Upper lobe of right lung (tissue), 1 donor: ENCODE measurements at places on chromosomes 6 and 20. TPM values are rescaled to one million over a fixed set of nuclear protein-coding genes. Genes with fewer than 3 reads are reported as not detected.

The CDSN gene
- total RNA-seq, result not detected

The ETV7 gene
- total RNA-seq, result 6.3 TPM

DNA sequence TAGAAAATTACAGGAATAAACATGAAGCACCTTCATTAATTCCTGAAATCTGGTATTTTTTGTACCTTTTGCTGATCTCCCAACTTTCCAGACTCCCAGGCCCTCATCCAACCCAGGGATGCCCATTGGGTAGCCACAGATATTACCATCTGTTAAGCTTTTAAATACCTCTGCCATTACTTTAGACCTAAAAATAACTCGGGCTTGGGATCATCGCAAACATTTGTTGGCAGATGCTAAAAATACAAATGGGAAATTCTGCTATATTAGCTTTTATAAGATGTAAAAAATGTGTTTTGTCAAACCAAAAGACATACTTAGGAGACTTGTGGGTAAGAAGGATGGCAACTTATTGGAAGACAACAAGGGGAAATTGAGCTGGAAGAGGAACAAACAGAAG lies 376.1 kb downstream of the CENPW start:
- DNase-seq, result no peak

The CYP24A1 gene
- 0.17 TPM for total RNA-seq

The MARCKS gene
- total RNA-seq, result 73.4 TPM

GRCh38 chr20:50240092-50240491 lies 49.5 kb downstream of the CEBPB start:
- no peak for DNase-seq

DNA sequence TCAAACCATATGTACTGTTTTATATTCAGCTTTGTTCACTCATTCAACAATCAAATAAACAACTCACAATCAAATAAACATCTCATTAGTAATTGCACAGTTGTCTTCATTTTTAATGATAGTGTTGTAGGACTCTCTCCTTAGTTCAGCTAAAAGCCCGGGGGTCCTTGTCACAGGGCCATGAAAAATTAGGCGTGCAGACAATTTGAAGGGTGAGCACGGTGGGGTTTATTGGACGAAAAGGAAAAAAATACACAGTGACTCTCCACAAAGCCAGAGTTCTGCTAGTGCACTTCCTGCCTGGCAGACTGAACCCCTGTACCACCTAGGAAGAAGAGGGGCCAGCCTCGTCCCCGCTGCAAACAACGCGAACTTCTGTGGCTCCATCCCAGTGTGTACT lies 257.6 kb upstream of the FLRT3 start:
- no peak for DNase-seq

- no peak for DNase-seq
Observed at GRCh38 chr20:13425381-13426135, 204.5 kb downstream of the ISM1 start.

The SLC17A3 gene
- not detected for total RNA-seq

- peak; percentile 82 for DNase-seq
Observed at GRCh38 chr6:166997768-166998255, 1.4 kb upstream of the CEP43 start.

DNA sequence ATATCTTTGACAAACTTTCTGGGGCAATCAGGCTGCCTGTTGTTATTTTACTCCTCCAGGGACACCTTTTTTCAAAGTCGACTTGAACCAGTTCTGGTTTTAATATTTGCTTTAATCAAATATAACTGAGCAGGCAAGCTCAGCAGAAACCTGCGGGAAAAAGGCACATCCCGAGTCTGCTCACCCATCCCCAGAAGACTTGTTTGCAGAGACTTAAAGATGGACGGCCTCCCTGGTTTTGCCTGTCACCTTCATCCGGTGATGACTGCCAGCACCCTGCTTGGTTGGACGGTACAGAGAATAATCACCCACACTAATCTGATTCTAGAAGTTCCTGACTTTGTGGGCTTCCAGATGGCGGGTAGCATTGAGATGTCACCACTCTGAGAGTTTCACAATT lies 36.8 kb downstream of the PPP1R3G start:
- DNase-seq, result no peak

DNA sequence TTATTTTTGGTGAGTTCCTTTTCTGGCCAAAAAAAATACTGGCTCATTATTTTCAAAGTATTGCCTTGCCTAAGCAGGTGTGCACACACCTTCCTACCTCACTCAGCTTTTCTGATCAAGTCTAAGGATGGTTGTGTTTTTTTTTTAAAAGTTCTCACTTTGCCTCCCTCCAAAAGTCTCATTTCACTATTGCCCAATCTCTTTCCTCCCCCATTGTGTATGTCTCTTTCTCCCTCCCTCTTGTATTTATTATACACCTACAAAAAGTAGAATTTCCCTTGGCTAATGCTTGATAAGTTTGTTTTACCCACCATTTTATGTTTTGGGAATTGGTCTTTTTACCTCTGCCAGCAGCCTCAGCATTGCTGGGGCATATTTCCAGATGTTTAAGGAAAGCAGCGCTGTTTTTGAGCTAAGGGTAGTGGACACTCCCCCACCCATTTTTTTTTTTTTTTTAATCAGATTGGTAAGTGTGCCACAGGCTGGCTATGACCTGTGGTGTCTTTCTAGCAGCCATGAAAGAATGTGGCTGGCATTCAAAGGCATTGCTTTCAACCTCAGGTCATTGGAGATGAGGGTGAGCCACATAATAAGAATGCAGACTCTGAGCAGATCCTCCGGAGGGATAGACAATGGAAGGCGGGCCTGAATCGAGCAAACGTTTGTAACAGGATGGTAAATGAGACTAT lies 668.6 kb downstream of the UTRN start:
- no peak for DNase-seq

DNA sequence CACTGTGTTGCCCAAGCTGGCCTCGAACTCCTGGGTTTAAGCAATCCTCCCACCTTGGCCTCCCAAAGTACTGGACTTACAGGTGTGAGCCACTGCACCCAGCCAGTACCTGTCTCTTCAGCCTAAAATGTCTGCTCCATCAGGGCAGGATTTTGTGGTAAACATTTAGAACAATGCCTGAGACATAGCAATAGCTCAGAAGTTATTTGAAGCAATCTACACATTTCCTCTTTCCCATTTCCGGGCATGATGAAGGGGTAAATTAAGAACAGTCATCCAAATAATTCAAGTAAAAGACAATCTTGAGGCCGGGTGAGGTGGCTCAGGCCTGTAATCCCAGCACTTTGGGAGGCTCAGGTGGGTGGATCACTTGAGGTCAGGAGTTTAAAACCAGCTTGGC lies 69.0 kb upstream of the ZNF217 start:
- no peak for DNase-seq

The CASS4 gene
- 40.2 TPM for total RNA-seq

DNA sequence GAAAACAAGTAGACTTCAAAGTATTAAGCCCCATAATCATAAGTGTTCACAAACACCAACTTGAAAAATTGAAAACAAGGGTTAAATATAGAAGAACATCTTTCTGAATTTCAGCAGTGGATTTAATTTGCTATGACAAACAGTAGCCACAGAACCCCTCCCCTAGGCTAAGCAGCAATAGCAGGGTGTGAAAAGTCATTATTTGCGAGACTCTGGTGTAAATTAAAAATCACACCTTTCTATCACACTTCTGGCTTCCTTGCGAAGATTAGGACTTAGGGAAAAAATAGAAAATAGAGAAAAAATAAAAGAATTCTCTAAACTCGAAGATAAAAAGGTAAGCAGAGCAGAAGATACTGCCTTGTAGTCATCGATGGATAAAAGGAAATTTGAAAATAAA lies 6.1 kb downstream of the SAMD3 start:
- DNase-seq, result no peak

- no peak for DNase-seq
Observed at GRCh38 chr20:25038103-25038410, 19.9 kb downstream of the ACSS1 start.

- no peak for DNase-seq
Observed at GRCh38 chr20:24097506-24098245, 109.1 kb upstream of the GGTLC1 start.

- DNase-seq, result no peak
Observed at GRCh38 chr6:33609019-33609418, 12.1 kb upstream of the ITPR3 start.

The HLA-DMB gene
- 140 TPM for total RNA-seq

DNA sequence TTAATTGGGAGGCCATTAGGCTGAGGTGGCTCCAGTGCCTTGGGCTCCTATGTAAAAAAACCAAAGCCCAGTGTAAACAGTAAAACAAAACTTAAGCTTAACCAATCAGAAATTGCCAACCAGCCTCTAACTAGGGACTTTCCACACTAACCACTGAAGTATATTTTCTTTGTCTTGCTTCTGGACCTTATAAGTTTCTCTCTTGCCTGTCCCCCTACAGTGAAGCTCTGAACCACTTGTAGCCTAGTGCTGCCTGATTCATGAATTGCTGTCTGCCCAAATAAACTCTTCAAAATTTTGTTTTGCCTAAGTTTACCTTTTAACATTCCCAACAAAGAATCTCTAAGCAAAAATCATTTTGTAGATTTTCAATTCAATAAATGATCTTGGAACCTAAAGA lies 28.2 kb downstream of the POPDC3 start:
- no peak for DNase-seq

The PDYN gene
- not detected for total RNA-seq

- DNase-seq, result no peak
Observed at GRCh38 chr6:158445426-158446085, 114.3 kb upstream of the TMEM181 start.

DNA sequence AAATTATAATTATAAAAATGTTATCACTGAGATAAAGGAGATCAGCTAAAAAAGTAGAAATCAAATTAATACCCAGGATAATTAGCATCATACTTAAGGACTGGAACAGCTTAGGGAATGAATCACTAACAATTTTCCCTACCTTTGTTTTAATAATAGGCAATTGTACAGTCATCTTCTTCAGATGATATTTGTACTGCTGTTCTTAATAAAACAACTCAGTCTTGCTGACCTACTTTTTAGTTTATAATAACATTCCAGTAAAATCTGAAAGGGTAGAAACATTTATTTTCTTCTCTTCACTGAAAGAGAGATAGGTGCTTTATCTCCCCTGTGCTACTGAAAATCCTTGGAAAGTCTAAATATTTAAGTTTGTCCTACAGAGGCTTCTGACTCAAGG lies 271.2 kb upstream of the THEMIS start:
- no peak for DNase-seq

The SLC35D3 gene
- not detected for total RNA-seq

DNA sequence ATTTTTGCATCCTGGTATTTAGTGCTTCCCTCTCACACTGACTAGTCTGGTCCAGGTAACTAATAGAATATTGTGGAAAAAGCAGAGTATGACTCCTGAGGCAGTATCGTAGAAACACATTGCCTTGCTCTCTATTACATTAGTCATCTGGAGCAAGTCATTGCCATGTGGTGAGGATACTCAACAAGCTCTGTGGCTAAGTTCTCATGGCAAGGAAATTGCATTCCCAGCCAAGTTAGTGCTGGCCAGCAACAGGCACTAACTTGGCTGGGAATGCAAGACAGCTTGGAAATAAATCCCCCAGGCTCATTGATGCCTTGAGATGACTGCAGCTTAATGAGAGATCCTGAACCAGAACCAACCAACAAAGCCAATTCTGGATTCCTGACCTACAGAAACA lies 39.7 kb upstream of the HTR1B start:
- DNase-seq, result no peak

- DNase-seq, result no peak
Observed at GRCh38 chr6:5730585-5731263, 276.0 kb downstream of the NRN1 start.

The AKAP12 gene
- 40.8 TPM for total RNA-seq

DNA sequence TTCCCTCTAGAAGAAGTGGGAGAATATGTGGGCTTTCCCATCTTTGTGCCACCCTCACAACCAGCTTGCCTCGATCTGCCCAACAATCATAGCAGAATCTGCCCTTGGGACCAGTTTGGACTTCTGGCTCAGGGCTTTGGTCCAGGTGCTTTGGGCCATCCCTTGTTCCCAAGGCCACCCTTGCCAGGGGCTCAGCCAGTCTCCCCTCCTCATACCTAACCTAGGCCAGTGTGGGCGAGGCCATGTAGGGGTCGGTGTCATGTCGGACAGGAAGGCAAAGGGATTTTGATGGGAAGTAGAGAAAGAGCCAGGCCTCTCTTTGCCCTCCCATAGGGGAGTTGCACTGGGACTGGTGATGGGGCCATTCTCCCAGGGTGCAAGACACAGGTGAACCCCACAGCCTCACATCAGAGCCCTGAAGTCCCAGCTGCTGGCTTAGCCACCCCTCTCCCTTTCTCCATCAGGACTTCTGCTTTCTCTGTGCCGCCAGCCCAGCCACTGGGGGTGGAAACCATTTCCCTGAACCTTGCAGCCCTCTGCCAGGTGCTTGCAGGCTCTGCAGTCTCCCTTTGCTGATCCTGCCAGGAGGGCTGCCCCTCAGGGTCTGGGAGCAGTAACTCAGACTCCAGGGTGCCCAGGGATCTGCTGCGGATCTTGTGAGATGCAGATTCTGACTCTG lies 60.7 kb downstream of the SLC24A3 start:
- no peak for DNase-seq

DNA sequence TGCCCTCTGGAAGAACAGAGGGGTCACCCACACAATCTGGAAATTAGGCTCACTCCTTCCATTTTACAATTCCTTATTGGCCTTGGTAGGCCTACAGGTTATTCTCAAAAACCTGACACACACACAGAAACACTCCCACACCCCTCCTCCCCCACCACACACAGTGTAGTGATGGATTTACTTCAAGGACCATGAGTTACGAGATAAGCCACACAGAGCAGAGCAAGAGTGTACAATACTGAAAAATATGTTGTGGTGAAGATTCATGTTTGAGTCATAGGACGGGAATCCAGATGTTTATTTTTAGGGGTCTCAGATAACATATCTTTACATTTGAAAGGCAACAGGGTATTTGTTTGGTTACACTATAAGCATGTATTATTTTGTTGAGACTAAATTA lies 291.9 kb downstream of the PLCB1 start:
- no peak for DNase-seq

The CMTR1 gene
- 42.2 TPM for total RNA-seq

DNA sequence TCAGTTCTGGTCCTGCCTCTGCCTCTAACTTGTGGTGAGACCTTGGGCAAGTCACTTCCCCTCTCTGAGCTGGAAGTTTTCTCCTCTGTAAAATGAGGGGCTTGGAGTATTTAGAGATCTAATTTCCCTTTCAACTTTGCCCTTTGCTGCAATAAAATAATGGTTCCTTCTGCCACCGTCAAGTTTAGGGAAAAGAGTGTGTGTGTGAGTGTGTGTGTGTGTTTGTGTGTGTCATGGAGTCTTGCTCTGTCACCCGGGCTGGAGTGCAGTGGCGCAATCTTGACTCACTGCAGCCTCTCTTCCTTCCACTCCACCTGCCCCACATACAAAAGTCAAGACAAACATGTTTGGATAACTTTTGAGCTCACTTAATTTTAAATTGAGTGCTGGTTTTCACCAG lies 39.2 kb upstream of the PIM1 start:
- peak; percentile 88 for DNase-seq
